ENCODE measurements at places on chromosomes 2 and 18.

GRCh38 chr18:30455741-30456140, 586.8 kb downstream of the DSC3 start:
- no peak for DNase-seq

- DNase-seq = no peak
These were observed 5.9 kb downstream of the PMAIP1 start for GRCh38 chr18:59905686-59906091.

GRCh38 chr2:202060218-202060617, 12.8 kb upstream of the KIAA2012 start:
- no peak for DNase-seq

DNA sequence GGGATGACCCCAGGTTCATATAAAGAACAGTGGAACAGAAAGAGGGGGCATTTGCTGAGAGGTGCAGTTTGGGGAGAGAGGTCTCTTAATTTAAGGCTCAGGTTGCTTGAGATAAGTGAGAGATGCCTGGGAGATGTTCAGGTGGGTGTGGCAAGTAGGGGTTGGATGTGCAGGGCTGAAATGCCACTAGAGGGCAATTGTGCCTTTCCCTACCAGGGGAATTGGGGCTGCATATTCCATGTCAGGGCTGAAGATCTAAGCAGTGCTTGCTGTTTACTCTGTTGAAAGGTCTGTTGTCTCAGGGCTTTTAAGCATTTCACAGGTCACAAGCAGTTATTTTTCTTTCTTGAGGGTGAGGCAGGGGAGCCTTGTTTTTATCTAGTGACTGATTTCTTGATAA, 7.8 kb downstream of the CCDC85A start:
- DNase-seq = no peak

Measured in activated T-helper 1 cell treated with Interleukin-2 at 50 U/mL for 16 hours (primary cell).